ENCODE measurements at places on chromosomes 3 and 15.

DNA sequence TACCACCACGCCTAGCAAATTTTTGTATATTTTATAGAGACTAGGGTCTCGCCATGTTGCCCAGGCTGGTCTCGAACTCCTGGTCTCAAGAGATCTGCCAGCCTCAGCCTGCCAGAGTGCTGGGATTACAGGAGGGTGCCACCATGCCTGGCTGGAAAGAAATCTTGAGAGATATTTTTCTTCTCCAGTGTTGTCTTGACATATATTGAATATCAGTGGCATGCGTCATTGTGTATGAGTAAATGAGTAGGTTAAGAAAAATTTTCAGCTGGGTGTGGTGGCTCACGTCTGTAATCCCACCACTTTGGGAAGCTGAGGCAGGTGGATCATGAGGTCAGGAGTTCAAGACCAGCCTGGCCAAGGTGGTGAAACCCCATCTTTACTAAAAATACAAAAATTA lies 3.5 kb upstream of the PIF1 start:
- no peak for DNase-seq

GRCh38 chr3:28207000-28207733 lies 34.3 kb upstream of the CMC1 start:
- DNase-seq: no peak

DNA sequence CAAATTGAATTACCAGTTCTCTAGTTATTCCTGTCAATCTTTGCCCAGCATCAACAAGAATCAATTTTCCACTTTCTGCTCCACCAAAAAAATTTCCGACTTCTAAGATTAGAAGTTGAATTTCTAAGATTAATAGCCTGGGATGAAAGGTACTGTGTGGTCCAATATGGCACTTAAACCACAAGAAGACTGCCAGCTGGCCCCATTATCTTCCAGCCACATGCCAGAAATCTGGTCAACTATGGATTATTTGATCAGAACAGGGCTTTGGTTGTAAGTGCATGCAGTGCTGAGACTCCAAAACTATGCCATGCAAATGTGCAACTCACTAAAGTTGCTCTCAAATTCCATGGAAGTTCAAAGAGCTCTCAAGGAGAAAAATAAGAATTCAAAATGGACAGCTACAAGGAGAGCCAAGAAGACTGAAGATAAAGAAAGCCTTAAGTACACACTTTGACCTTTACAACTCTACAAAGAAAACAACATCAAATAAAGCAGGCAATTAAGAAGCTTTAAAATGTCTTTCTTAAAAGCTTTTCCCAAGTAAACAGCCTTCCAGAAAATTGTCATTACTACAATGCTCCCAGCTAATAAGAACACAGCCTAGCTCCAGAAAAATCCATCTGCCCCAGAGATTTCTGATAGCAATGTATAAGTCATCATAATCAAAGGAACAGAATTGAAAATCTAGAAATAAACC lies 64.2 kb downstream of the ST3GAL6 start:
- no peak for DNase-seq

DNA sequence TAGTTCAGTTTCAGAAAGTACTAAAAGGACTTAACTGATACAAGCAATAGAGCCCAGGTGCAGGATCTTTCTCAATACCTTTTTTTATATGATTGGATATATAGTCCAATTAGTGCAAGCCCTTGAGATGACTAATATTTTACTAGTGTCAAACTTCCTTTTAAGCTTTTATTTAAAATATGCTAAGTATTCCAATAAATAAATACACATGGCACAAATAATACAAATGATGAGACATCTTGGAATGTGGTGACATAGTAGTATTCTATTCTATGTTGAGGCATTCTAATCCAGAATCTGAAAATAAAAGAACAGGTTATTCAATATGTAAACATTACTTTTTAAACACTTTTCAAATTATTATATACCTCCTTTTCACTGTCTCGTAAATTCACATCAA lies 670.0 kb downstream of the SI start:
- no peak for DNase-seq

DNA sequence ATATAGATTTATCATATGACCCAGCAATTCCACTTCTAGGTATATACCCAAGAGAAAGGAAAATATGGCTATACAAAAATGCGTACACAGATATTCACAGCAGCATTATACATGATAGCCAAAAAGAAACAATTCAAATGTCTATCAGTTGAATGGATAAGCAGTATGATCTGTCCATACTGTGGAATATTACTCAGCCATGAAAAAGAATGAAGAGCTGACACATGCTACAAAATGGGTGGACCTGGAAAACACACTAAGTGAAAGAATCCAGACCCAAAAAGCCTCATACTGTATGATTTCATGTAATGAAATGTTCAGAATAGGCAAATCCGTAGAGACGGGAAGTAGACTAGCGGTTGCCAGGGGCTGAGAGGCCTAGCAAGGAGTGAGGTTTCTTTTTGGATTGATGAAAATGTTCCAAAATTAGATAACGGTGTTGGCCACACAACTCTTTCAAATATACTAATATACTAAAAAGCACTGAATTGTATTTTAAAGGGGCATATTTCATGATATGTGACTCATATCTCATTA lies 33.4 kb downstream of the FGD5 start:
- no peak for DNase-seq
